ENCODE measurements at places on chromosomes 3 and 15.

DNA sequence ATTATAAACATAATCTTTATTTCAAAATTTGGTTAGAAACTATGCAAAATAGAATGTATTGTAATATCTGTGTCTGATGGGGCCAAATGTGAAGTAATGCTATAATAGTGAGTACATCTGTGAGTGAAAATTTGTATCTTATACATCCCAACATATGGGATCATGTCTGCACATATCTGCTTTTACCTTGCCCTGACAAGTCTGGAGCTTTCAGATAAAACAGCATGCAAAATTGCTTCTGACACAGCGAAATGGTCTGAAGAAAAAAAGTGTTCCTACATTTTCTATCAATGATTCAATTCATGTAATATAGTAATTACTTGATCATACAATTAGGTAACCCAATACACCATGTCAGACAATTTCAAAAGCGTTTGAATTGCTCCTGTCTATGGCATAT, 58.1 kb upstream of the P3H2 start:
- no peak for DNase-seq

DNA sequence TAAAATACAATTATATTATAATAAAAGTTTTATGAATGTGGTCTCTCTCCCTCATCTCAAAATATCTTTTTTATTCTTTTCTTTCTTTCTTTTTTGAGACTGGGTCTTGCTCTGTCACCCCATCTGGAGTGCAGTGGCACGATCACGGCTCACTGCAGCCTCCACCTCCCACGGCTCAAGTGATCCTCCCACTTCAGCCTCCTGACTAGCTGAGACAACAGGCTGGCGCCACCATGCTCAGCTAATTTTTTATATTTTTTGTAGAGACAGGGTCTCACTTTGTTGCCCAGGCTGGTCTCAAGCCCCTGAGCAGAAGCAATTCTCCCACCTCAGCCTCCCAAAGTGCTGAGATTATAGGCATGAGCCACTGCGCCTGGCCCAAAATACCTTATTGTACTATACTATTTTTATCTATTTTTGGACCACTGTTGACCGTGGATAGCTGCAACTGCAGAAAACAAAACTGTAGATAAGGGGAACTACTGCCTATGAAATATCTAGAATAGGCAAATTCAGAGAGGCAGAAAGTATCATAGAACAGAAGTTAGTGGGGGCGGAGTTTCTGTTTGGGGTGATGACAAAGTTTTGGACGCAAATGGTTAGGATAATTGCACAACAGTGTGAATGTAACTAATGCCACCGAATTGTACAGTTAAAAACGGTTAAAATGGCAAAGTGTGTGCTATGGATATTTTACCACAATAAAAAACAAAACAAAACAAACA, 66.6 kb downstream of the SLC12A8 start:
- DNase-seq, result no peak

GRCh38 chr3:53519065-53519709, 24.8 kb downstream of the CACNA1D start:
- DNase-seq, result no peak

DNA sequence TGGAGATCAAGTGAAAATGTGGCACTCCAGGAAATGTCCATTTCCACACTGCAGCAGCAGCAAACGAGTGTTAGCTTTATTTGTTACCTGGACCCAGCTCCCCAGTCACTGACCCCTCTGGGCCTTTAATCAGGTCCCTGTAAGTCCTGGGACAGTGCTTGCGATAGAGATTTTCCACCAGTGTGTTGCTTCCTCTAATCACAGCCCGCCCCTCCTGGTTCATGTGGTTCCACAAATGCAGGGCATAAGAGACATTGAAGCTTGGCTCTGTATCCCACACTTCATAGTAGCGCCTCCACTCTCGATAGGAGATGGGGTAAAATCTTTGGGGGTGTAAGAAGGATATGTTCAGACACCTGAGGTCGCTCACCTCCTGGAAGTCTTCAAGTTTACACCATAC, 8.0 kb downstream of the A4GNT start:
- DNase-seq, result no peak

DNA sequence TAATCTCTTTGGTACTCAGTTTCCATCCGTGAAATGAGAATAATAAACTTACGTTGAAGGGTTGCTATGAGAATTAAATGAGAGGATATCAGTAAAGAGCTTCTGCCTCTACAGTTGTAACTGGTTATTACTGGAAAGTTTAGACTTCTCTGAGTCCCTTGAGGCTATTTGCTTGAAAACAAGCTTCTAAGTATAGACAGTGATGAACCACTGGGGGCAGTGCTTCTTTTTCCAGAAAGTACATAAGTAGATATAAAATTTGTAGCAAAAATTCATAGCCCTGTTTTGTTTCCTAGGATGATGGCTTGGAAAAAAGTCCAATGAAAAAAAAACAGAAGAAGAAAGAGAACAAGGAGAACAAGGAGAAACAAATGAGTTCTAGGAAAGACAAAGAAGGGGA, 87.1 kb downstream of the RGMA start:
- no peak for DNase-seq

GRCh38 chr15:98996169-98996568, 11.4 kb downstream of the PGPEP1L start:
- DNase-seq, result no peak

- DNase-seq, result no peak
Measured at GRCh38 chr3:126711121-126711760, 7.2 kb downstream of the CHCHD6 start.

DNA sequence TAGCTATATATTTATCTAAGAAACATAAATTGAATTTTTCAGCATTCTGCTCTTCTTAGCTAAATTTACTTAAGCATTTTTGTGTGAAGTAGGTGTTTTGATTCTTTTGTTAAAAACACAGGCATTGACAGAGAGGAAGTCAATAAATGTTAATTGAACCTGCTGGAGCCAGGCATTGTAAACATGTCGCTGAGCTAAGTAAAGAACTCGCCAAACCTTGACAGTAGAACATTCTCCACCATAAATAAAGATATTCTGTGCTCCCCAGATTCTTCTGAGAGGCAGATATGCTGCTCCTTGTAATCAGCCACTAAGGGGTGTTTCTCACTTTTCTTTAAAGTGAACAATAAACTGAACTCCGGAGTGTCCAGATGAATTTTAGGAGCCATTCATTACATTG, 38.4 kb downstream of the SYNM start:
- no peak for DNase-seq

DNA sequence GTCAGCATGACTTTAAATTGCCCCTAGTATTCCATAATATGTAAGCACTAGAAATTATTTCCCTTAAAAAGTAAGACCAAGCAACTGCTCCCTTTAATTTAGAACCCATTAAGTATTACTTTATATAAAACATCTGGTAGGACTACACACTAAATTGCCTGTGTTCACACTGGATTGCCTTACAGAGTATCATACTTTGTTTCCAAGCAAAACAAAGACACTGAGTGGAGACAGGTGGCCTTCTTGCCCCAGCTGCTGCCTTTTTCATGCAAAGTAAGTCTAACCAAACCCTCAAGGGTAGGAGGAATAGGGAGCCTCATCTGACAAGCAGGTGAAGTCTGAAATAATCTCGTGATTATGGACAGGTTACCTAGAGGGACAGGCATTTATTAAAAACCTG, 87.3 kb downstream of the PEX5L start:
- no peak for DNase-seq

GRCh38 chr3:155663467-155664212, 81.2 kb downstream of the PLCH1 start:
- DNase-seq, result no peak

GRCh38 chr3:38605981-38606380, 43.5 kb downstream of the SCN5A start:
- DNase-seq, result no peak

DNA sequence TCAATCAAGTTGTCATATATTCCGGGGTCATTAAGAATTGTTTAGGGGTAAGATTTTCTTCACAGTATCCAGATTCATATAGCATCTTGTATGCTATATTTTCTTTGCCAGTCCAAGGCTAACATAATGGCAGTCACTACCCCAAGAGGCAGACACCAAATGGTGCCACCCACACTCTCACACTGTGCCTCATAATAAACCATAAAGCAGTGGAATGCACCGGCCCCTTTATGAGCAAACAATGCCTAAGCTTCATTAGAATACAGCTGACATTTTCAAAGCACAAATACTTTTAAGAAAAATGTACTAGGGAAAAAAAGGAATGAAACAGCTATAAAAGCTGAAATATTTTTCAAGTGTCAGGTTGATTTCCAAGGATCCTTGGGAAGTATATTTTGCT, 121.6 kb downstream of the TFDP2 start:
- DNase-seq, result no peak

DNA sequence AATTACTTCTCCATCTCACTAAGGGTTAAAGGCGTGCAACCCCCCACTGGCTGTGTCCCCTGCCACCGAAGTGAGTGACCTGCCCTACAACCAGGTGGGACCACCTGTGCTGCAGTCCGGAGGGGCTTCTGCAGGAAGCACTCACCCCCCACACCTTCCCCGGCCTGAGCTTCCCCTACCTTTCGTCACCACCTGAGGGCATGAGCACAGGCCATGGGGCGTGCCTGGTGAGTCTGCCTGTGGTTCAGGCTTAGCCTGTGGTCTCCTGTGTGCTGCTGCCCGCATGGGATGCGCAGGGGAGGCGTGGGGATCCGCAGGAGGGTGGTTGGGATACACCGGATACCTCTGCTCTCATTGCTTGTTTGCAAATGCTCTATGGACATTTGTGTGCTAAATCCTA, 46.0 kb downstream of the KLHL25 start:
- DNase-seq, result no peak

DNA sequence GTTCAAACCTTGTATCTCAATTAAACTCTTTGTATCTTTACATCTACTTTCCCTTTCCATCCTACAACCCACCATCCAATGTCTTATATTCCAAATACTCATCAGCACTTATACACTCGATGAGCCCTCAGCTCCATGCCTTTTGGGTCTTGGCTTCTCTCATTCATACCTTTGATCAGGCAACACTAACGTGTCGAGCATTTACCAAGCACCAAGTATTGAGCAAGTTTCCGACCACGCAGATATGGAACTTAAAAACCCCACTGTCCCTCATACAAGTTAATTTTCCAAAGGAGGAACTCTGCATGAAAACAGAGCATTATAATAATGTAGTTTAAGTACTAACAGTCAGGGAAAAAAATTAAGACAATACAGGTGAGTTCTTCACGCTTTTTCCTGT, 102.8 kb downstream of the IL1RAP start:
- DNase-seq, result no peak

DNA sequence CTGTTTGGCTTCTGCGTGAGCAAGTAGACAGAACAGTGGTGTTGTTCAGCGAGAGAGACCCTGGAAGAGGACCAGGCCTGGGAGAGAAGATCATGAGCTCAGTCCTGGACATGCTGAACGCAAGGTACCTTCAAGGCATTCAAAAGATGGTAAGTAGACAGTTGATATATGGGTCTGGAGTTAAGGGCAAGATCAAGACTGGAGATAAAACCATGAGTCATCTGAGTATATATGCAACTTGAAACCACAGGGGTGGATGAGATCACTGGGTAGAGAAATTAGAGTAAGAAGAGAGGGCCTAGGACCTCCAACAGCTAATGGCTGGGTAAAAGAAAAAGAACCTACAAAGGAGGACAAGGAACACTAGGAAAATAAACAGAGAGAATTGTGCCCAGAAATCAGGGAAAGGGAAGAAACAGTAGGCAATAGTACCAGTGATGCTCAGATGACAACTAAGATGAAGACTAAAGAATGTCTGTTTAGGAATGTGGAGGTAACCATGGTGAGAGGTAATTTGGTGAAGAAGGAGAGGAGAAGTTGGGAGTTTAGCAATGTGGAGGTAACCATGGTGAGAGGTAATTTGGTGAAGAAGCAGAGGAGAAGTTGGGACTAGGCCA, 343.2 kb upstream of the ADAMTS9 start:
- no peak for DNase-seq

DNA sequence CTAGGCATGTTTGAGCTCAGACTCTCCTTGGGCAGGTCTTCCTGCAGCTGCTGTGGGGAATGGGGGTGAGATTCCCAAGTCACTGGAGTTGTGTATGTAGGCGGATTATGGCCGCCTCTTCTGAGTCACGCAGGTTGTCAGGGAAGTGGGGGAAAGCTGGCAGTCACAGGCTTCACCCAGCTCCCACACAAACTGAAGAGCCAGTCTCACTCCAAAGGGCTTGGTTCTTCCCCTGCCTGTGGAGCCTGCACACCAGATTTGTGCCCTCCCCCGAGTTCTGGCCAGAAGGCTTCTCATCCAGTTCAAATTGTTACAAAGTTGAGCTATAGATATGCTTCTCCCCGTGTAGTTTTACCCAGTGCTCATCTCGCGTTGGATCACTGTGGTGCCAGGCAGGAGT, 53.5 kb downstream of the CPNE4 start:
- DNase-seq, result no peak

DNA sequence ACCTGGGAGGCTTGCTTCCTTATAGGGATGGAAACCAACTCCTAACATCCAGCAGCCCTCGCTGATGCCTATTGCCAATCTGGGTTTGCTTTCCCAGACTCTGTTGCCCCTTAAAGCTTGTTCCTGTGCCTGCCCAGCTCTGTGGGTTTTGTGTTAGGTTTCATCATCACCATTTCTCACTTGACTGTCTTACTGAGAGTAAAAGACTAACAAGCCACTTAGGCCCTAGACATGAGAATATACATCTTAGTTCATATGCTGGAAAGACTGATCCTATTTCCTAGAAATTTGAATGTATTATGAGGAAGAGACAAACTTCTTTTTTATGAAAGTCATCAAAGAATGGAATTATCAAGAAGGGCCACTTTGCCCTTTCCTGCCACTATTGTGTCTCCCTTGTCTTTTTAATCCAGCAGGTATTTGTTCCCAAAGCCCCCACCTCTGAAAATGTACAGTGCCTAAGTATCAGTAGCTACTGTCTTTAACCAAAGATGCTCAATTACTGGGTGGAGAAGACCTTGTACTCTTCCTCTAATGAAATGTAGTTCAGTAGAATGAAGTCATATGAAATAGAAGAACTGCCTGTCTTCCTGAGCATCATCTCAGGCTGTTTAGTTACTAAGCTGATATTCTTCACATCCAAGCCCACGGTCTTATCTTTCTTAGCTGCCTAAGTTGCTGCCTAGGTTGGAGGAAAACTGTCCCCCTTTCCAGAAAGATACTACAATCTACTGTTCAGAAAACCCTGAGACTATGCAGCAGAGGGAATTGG, 59.8 kb upstream of the ZPLD1 start:
- no peak for DNase-seq
